ENCODE measurements at places on chromosomes 6 and 20.
A peak's percentile ranks its signal among the peaks of the same experiment; 100 is the strongest.

- DNase-seq = no peak
Observed at GRCh38 chr6:152984513-152984872, 1.7 kb upstream of the FBXO5 start.

- no peak for DNase-seq
Observed at GRCh38 chr20:44002861-44003260, 88.2 kb downstream of the TOX2 start.

- peak; percentile 29 for DNase-seq
Observed at GRCh38 chr20:18734525-18735189, 78.9 kb upstream of the SCP2D1 start.

- no peak for DNase-seq
Observed at GRCh38 chr6:36399970-36400369, 12.5 kb upstream of the ETV7 start.

GRCh38 chr6:119895626-119896025 lies 546.1 kb upstream of the MAN1A1 start:
- DNase-seq = no peak

DNA sequence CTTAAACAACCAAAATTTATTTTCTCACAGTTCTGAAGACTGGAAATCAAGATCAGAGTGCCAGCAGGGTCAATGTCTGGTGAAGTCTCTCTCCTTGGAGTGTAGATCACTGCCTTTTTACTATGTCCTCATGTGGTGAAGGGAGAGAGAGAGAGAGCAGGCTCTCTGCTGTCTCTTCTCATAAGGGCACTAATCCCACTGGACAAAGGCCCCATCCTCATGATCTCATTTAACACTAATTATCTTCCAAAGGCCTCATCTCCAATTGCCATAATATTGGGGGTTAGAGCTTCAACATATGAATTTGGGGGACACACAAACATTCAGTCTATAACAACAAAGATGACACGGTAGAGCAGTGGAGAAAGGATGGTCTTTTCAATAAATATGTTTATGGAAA lies 27.4 kb downstream of the SOBP start:
- DNase-seq = no peak

GRCh38 chr6:111230351-111231089 lies 143.2 kb downstream of the SLC16A10 start:
- peak; percentile 40 for DNase-seq

GRCh38 chr6:157989541-157990289 lies 8.1 kb downstream of the SYNJ2 start:
- no peak for DNase-seq

- no peak for DNase-seq
Observed at GRCh38 chr6:141728330-141728729, 404.4 kb upstream of the GJE1 start.

DNA sequence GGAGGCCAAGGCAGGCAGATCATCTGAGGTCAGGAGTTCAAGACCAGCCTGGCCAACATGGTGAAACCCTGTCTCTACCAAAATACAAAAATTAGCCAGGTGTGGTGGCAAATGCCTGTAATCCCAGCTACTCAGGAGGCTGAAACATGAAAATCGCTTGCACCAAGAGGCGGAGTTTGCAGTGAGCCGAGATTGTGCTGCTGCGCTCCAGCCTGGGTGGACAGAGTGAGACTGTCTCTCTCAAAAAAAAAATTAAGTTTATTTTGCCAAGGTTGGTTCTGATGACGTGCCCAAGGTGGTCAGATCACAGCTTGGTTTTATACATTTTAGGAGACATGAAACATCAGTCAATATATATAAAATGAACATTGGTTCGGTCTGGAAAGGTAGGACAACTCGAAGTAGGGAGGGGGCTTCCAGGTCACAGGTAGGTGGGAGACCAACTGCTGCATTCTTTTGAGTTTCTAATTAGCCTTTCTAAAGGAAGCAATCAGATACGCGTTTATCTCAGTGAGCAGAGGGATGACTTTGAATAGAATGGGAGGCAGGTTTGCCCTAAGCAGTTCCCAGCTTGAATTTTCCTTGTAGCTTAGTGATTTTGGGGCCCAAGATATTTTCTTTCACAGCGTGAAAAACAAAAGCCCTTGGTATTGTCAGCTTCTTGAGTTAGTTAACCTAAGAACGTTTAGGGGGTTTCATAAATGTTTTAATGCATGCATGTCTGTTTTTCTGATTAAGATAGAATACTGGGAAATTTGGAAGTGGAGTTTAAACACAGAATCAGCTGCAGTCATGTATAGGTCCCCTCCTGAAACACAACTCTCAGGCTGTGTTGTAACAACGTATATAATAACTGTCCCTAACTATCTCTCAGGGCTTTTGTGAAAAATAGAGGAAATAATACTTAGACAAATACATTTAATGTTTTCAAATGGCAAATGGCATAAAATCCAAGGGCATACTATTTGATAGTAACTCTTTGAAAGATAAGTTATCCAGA lies 16.7 kb downstream of the ACOT13 start:
- DNase-seq = no peak

- DNase-seq = no peak
Observed at GRCh38 chr20:5608442-5609161, 141.6 kb upstream of the SHLD1 start.

DNA sequence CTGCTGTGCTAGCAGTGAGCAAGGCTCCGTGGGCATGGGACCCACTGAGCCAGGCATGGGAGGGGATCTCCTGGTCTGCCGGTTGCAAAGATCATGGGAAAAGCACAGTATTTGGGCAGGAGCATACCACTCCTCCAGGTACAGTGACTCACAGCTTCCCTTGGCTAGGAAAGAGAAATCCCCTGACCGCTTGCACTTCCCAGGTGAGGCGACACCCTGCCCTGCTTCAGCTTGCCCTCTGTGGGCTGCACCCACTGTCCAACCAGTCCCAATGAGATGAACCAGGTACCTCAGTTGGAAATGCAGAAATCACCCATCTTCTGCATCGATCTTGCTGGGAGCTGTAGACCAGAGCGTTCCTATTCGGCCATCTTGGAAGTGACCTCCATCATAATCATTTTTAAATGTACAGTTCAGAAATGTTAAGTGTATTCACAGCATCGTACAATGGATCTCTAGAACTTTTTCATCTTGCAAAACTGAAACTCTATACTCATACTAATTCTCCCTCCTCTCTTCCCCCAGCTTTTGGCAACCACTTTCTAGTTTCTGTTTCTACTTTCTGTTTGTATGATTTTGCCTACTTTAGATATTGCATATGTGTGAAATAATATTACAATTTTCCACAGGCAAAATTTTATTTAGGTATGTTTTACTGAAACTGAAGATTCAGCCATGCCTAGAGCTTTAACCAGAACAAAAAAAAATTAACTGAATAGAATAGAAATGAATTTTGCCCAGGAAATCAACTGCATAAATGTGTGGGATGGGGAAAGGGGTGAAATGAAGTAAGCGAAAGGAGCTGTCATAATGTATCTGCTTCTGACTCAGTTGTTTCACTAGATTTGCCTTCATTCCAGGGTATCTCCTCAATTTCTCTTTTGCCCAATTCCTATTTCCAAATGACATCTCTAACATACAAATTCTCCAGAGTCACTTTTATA lies 100.0 kb downstream of the RWDD2A start:
- DNase-seq = no peak

- DNase-seq = no peak
Observed at GRCh38 chr6:170073846-170074245, 217.0 kb downstream of the DLL1 start.

- DNase-seq = no peak
Observed at GRCh38 chr6:87407561-87407900, 241 bp upstream of the CFAP206 start.

DNA sequence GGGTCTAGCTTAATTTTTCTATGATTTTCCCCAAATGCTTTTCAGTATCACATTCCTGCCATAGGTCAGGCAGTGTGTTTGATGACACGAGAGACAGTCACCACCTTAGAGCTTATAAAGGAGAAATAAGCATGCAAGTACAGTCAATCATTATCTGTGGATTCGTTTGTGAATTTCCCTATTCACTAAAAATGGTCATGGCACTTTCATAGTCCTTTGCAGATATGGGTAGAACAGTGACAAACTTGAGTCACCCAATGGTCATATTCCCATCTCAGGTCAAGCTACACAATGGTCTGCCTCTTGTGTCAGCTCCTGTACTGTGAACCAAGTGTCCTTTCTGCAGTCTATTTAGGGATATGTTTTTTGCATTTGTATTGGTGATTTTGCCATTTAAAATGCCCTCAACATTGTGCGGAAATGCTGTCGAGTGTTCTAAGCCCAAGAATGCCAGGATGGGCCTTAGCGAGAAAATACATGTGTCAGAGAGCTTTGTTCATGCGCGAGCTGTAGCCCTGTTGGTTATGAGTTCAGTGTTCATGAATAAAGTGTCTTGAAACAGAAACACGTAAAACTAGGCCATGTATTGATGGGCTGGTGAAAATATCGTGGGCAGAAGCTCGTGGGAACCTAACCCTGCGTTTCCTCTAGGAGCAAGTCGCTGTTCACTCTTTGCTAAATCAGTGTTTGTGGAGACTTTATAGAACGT lies 19.8 kb downstream of the SUMO4 start:
- no peak for DNase-seq

DNA sequence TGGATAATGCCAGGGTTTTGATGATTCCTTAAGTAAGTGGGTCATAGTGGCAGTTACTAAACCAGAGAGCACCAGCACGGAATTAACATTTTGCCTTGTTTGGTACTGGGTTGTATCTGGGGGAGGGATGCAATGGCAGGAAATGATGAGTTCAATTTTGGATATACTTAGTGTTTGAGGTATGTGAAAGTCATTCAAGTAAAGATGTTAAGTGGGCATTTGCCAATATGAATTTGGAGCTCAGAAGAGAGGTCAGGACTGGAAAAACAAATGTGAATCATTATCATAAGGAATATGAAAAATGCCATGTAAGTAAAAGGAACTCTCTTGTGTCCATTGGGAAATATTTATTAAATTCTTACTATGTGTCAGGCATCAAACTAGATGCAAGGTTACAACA lies 6.2 kb downstream of the PXT1 start:
- DNase-seq = no peak

GRCh38 chr20:821046-821730 lies 12.3 kb upstream of the FAM110A start:
- DNase-seq = no peak

GRCh38 chr20:13857304-13857703 lies 72.5 kb downstream of the NDUFAF5 start:
- no peak for DNase-seq

DNA sequence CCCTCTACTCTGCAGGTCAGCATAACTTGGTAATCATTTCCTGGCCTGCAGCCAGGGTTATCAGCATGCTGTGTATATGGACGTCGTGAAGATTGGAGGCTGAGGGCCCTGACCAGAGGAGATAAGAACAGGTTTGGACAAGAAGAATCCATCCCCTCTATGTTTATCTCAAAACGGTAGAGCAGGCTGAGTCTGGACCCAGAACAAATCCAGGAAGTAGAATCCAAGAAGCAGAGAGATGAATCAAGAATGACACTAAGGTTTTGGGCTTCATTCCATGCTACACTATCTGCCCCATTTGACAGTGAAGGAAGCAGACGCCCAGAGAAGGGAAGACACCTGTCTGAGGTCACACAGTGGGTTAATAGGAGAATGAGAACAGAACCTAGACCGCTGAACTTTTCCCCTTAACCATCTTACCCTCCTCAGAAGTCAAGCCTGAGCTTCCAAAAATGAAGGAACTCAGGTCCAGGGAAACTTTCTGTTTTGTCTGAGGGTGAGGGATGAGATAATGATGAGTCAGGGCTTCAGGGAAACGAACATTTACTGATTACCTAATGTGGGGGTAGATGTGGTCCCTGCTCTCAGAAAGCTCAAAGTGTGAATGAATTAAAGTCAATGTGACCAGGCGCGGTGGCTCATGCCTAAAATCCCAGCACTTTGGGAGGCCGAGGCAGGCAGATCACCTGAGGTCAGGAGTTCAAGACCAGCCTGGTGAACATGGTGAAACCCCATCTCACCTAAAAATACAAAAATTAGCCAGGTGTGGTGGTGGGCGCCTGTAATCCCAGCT lies 9.4 kb upstream of the COMMD7 start:
- DNase-seq = no peak

DNA sequence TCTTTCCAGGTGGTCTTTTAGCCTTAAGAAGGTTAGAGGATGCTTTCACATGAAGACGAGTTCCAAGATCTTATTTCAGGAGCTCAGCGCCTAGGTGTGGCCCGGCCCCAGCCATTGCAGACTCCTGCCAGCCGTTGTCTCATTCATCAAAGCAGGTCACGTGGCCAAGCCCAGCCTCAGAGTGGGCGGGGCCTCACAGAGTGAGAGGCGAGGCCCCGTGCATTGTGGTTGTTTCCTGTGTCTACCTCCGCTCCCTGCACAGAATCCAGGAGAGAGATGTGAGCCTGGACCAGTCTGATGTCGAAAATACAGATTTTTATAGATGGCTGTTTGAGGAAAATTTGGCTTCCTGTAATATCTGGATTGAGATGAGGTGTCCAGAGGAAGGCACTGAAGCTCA lies 49.2 kb upstream of the CST5 start:
- DNase-seq = no peak

DNA sequence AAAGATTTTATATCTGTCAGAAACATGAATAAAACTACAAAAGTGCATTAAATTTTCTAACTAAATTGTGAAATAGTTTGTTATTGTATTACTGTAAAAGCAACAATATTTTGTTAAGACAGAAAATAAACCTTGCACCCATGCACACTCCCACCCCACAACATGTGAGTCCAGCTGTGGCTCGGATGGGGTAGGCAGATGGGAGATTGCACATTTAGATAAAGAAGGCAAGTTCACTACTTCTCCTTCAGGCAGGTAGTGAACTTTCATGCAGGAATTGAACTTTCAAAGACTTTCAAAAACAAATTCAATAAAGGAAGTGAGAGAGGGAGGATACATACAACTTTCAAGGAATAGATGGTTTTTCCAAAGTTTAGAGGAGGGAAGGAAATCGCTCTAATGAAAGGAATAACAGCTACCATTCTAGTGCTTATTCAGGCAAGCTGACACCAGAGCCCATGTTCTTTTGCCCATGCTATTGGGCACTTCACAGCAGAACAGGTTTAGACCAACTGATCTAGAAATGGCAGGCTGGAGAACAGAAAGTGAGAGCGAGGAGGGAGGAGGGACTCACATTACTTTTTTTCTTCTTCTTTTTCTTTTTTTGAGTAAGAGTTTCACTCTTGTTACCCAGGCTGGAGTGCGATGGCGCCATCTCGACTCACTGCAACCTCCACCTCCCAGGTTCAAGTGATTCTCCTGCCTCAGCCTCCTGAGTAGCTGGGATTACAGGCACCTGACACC lies 28.5 kb downstream of the SF3B5 start:
- no peak for DNase-seq

- no peak for DNase-seq
Observed at GRCh38 chr6:7241160-7241559, 71.8 kb downstream of the SSR1 start.

GRCh38 chr20:21513181-21513663 lies 642 bp downstream of the NKX2-2 start:
- DNase-seq = no peak

Data from BJ (cell line).